GM18507 (cell line): ENCODE measurements at places on chromosomes 12 and 14.

- no peak for DNase-seq
Measured at GRCh38 chr12:68972595-68972994, 39.6 kb upstream of the CPM start.

- no peak for DNase-seq
Measured at GRCh38 chr12:52234223-52234810, 1.3 kb downstream of the KRT7 start.

DNA sequence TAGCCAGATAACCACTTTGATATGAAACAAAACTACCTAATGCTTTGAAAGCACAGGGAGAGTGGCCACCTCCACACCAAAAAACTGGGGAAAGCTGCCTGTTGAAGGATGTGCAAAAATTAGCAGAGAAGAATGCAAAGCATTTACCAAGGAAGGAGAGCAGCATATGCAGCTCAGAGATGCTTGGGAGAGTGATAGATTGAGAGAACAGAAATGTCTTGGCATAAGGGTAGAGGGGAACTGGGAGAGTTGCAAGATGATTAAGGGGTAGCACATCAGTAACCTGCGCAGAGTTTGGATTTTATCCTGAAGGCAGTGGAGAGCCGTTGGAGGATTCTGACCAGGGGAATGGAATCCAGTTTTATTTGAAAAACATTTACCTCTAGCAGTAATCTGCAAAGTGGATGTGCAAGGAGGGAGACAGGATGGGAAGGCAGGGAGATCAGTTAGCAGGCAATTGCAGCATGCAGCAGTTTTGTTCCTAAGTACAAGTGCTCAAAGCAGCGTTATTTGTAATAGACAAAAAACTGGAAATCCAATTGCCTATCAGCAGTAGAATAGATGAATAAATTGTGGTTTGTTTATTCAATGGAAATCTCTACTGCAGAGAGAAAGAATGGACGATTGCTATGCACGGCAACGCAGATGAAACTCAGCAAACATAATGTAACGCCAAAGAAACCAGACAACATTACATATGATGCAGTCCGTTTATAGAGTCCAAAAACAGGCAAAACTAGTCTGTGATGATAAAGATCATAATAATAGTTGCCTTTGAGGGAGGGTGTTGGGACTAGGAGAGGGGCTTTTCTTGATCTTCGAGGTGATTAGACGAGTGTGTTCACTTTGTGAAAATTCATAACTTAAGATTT lies 81.5 kb downstream of the BHLHE41 start:
- no peak for DNase-seq

DNA sequence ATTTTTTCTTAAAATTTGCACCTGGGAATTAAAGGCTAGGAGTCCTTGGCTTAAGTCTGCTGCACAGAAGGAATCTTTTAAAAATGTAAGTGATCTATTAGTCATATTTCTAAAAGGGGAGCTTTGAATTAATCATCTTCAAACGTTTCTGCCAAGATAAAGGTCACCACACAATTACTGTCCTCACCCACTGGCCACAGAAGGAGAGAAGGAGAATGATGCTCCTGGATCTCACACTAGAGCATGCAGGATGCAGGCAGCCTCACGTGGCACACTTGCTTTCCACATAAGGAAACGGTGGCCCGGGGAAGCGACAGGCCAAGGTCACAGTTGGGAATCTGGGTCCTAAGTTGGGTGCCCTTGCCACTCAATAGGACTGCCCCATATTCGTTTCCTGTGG lies 16.9 kb downstream of the PLEKHG7 start:
- no peak for DNase-seq

DNA sequence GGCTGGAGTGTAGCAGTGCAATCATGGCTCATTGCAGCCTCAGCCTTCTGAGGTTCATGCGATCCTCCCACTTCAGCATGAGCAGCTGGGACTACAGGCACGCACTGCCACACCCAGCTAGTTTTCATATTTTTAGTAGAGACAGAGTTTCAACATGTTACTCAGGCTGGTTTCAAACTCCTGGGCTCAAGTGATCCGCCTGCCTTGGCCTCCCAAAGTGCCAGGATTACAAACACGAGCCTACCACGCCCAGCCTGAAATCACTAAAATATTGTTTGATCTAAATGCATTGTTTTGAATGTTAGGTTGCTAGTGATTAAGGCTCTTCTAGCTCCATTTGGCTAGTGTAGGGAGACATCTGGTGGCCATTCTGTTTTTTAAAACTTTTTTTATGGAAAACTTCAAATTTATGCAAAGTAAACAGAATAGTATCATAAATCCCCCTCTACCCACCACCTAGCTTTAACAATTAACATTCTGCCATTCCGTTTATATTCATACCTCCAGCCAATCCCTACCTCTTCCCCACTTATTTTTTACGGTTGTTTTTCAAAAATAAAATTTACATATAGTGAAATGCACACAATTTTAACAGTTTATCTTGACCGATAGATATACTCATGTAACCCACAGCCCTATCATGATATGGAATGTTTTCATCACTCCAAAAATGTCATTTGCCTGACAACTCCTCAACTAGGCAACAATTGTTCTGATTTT lies 37.8 kb downstream of the MYO1H start:
- DNase-seq: no peak

GRCh38 chr14:98062083-98062482 lies 1209.9 kb downstream of the BCL11B start:
- no peak for DNase-seq

- no peak for DNase-seq
Measured at GRCh38 chr14:49895480-49895879, 2.6 kb downstream of the ARF6 start.

- DNase-seq: no peak
Measured at GRCh38 chr12:103965255-103965589, 450 bp upstream of the TDG start.

DNA sequence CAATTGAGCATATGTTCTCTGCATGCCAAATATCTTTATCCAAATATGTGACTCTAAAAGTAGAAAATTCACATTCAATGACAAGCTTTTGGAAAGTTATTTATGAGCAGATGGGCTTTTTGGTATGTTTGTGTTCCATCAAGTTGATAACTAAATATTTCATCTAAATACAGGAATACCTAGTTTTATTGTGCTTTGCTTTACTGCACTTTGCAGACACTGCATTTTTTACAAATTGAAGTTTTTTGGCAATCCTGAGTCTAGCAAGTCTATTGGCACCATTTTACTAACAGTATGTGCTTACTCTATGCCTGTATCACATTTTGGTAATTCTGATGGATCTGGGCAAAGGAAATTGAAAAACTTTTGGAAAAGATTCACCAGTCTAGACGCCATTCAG lies 133.8 kb downstream of the ATXN7L3B start:
- DNase-seq: no peak

GRCh38 chr12:84767079-84767478 lies 145.5 kb downstream of the SLC6A15 start:
- no peak for DNase-seq

DNA sequence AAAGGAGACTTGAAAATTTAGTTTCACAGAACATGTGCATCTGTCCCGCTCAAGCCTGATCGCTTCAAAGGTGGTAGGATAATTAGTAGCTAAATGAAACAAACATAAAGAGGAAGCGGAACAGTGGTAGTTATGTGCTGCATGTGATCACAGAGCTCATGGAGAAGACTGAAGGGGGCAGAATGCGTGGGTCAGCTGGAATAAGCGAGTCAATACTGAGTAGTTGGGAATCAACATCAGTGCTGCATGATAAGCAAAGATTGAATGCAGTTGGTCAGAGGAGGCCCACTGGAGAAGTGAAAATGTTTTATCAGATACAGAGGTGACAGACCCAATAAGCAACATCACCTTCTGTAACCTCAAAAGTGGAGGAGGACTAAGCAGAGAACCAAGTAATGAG lies 95.1 kb upstream of the RFX4 start:
- DNase-seq: no peak

DNA sequence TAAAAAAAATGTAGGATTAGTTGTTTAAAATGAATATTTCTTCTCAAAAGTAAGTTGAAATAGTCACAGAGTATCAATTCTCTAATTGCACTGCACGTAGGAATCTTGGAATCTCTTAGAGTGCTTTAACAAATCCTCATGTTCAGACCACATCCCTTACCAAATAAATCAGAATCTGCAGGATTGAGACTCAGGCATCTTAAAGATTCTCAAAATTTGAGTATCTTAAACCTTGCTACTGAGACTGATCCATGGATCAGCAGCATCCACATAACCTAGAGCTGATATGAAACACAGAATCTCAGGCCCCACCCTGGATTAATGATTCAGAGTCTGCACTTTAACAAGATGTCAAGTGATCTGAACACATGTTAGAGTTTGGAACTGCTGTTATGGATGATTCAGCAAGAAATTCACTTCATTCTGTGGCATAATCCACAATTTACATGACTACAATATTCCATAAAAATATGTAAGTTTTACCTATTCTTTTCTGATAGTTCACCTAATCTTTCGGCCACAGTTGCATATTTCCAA lies 58.7 kb downstream of the ADAMTS20 start:
- no peak for DNase-seq

GRCh38 chr12:94702696-94703095 lies 52.3 kb upstream of the TMCC3 start:
- no peak for DNase-seq

GRCh38 chr12:65728848-65729793 lies 95.2 kb upstream of the HMGA2 start:
- DNase-seq: no peak

DNA sequence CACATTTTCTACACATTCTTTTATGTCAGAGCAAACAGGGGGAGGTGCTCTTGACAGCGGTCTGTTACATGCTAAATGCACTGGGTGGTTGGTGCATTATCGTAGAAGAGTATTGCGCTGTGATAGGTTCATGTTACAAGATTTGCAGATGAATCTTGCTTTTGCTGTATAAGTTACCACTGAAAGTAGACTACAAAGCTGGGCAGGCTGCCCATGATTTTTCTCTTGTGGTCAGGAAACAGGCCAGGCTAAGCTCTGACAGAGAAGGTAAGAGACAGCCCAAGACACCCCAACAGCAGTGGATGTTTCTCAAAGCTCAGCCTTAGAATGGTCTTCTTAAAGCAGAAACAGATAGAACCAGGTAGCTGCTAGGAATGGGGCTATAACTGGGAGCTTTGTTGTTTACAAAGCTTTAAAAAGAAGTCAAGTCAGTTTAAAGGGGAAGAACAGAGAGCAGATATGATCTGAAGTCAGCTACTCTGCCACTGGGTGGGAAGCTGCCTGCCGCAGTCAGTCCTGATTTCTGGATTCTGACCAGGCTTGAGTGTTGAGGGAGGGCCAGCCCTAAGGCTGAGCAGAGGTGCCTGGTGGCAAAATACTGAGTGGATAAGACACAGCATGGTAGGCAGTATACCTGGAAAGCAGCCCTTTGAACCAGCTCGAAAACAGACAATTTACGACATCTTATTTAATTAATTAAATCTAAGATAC lies 9.4 kb downstream of the KCNA1 start:
- no peak for DNase-seq

DNA sequence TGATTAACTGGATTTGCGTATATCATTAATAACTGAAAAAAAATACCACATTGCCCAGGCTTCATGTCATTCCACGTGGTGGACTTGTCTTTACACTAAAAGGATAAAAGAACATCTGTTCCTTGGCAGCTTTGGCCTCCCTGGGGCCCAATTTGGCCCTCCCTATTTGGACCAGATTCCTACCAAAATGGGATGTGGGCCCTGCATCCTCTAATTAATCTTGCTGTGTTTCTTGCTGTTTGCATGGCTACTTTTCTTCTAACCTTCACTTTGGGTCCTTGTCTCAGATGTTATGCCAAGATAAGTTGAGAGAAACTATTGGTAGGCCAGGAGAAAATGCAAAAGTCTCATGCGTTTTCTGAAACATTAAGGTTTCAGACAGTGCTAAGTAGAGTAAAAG lies 57.5 kb downstream of the PTHLH start:
- no peak for DNase-seq

- DNase-seq: no peak
Measured at GRCh38 chr14:104983231-104983721, 2.3 kb upstream of the CLBA1 start.

DNA sequence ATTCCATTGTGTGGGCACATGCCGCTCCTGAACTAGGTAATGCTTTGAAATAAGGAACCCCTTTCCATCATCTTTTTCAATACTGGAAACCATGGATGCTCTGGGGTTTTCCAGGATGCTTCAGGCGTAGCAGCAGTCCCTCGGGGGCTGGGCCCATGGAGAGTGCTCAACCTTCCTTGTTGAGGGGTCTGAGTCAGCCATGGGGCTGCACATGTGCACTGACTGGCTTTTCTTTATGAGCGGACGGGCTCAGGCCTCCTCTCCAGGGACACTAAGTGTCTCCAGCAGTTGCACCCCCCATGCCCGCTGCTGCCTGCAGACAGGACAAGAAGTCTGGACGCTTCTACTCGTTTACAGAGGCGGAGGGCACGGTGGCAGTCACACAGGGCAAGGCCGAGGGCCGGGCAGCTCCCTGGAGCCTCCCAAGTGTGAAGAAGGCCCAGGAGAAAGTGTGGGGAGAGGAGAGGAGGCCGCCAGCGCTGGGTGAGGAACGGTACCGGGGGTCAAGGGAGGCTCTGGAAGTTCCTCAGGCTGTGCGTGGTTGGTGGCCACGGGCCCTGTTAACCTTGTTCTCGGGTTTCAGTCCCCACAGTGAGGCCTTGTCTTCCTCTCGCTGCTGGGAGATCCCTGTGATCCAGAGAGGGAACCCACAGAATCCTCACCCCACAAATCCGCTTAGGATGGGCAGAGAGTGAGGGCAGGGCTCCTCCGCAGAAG lies 51.2 kb downstream of the TEAD4 start:
- no peak for DNase-seq

- DNase-seq: no peak
Measured at GRCh38 chr14:62179367-62180018, 417.3 kb downstream of the SNAPC1 start.

DNA sequence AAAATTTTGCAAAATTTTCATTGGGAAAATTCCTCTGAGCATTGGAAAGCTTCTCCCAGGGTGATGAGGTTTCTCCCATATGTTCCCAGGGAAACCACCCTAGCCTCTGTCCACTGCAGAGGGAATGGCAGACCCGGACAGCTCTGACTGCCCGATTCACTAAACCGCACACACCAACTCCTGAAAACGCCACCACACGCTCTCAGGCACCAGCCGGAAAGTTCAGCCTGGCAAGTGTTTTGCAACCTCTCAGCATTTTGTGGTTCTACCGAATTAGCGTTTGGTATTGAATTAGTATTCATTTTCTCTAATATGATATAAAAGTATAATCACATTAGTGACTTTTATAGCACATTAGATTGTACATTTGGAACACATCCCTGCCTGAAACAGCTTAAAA lies 213.4 kb downstream of the PHETA1 start:
- DNase-seq: no peak

- DNase-seq: no peak
Measured at GRCh38 chr14:102971836-102972606, 49.6 kb downstream of the AMN start.

- no peak for DNase-seq
Measured at GRCh38 chr12:26648584-26648983, 184.4 kb downstream of the ITPR2 start.

- no peak for DNase-seq
Measured at GRCh38 chr12:70828351-70828750, 92.2 kb downstream of the PTPRR start.

- no peak for DNase-seq
Measured at GRCh38 chr12:20187456-20187855, 180.9 kb upstream of the PDE3A start.
